Stomach (tissue), 19 donors: ENCODE measurements at places on chromosomes 3 and 15. TPM values are rescaled to one million over a fixed set of nuclear protein-coding genes. Genes with fewer than 3 reads are reported as not detected.

DNA sequence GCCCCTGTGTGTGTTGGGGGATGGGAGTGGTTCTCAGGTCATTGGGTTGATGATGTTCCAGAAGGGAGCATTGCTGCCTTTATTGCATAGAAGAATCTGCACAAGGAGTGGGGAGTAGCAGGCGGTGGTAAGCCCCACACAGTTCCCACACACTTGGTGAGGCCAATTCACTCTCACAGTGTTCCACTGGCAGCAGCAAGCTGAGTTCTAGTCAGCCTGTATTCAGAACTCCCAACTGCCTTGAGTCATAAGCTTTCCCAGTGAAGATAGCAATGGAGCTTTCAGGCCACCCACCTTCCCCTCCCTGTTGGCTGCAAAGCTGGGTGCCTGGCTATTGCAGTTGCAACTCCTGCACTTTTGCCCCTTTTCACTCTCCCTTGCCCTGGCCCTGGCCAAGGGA lies 181.1 kb upstream of the RBMS3 start:
- DNase-seq, result no peak

GRCh38 chr15:50051811-50052419 lies 67.1 kb downstream of the ATP8B4 start:
- peak; percentile 87 for DNase-seq

DNA sequence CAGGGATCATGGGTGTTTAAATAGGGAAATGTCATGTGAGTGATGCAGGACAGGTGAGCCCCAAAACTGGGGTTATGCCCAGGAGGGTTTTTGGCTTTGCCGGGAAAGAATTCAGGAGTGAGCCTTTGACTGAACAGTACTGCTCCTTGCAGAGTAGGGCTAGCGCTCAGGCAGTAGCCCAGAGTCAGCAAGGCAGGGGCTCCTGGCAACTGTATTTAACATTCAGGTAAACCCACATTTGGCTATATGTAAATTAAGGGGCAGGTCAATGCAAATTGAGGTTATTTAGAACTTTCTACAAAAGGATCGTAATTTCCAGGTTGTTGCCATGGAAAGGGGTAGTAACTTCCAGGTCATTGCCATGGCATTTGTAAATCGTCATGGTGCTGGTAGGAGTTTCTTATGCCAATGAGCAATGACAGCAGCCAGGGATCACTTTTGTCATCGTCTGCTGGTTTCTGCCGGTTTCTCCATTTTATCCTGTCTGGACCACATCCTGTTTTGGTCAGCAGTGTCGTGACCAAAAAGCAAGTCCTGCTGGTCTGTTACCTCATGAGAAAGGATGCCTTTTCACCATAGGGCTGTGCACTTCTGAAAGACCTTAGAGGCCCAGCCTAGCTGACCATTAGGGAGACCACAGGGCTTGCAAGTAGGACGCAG lies 24.3 kb downstream of the MTHFS start:
- no peak for DNase-seq

DNA sequence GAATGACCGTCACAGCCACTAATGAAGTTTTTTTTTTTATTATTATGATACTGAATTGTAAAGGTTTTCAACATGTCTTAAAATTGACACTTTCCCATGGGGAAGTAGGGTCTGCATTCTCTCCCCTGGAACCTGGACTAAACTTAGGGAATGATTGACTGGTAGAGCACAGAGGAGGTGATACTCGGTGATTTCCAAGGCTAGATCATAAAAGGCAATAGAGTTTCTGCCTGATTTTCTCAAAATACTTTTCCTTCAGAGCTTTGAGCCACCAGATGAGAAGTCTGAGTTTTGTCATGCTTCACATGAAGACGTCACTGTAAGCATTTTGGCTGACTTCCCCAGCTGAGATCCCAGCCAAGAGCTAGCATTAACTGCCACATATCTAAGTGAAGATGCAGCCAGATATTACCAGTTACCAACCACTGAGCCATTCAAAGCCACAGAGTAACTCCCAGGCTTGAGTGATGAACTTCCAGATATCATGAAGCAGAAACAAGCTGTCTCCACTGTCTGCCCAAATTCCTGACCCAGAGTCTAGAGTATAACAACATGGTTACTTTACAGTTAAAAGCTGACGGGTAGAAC lies 105.8 kb downstream of the LSAMP start:
- DNase-seq, result no peak

SLC2A2 gene
- total RNA-seq, result not detected
